Amniotic stem cell (primary cell): ENCODE measurements at places on chromosomes 6 and 20.
A peak's percentile ranks its signal among the peaks of the same experiment; 100 is the strongest.

DNA sequence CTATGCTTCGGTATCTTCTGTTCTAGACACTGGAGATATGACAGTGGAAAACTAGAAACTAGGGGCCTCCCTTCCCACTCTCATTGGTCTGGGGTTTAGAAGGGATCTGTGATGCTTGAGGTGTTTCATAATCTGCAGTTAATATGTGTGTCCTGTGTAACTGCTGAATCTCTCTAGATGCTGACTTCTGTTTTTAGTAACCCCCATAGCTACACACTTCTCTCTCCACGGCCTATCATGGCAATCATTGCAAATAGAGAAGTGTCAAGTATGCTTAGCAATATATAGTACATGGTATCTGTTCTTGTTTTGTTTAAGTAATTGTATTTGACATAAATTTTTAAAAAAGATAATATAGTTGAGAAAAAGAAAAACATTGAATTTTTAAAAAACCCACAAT lies 394.6 kb upstream of the MMS22L start:
- no peak for DNase-seq

DNA sequence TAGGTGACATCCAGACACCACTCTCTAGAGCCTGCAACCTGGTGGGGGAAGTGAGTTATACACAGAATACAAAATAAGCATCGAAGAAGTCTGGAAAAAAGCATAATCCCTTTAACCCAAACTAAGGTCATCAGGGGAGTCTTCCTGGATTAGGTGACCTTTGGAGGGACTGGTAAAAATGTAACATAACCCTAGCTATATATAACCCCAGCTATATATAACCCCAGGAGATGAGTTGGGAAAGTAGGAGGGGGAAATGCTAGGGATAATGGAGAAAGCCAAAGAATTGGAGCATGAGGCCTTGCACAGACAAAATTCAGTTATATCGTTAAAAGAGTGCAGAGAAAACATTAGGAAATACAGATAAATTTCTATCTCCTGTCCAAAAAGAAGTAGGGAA lies 164.8 kb downstream of the QRSL1 start:
- no peak for DNase-seq

DNA sequence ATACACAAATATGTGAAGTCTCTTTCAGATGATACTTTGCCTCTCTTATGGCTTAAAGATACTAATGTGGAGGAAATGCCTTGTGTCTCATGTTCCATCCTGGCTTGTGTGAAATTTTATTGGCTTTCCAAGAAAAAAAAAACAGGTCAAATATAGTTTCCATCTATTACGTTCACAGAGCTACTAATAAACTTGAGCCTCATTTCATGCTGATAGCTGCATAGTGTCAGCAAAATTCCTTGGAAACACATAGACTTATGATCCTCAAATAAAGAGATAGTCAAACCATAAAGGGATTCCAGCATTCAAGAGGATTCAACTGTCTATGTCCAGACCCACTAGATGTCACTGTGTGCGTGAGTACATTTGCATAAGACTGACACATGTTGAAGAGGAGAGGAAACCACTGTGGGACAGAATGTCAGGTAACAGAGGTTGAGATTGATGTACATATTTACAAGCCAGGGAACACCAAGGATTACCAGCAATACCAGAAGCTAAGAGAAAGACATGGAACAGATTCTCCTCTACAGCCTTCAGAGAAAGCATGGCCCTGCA lies 266.6 kb downstream of the COL12A1 start:
- no peak for DNase-seq

DNA sequence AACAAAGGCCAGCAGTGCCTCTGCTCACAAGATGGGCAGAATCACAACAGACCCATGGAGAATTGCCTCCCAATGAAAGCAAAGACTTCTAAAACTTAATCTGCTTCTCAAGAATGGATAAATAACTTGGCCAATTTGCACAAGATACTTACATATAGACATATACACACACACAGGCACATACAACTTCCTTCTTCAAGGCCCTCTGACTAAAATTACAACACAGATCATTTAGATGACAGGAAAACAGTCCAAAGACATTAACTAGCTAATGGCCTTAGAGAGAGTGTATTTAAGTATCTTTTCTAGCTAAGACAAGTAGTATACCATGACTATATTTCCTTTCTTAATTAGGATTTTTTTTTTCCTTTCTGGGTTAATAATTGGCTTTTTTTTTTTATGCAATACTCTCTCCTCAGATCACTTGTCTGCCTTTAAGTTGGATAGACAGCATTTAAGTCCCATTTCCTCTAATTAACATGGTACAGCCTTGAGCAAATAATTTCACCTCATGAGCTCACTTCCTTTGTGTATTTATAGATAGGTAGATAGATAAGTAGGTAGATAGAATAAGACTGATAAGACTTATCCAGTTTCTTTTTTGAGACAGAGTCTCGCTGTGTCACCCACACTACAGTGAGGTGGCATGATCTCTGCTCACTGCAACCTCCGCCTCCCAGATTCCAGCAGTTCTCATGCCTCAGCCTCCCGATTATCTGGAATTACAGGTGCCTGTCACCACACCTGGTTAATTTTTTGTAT lies 70.0 kb downstream of the NRSN1 start:
- DNase-seq = no peak

DNA sequence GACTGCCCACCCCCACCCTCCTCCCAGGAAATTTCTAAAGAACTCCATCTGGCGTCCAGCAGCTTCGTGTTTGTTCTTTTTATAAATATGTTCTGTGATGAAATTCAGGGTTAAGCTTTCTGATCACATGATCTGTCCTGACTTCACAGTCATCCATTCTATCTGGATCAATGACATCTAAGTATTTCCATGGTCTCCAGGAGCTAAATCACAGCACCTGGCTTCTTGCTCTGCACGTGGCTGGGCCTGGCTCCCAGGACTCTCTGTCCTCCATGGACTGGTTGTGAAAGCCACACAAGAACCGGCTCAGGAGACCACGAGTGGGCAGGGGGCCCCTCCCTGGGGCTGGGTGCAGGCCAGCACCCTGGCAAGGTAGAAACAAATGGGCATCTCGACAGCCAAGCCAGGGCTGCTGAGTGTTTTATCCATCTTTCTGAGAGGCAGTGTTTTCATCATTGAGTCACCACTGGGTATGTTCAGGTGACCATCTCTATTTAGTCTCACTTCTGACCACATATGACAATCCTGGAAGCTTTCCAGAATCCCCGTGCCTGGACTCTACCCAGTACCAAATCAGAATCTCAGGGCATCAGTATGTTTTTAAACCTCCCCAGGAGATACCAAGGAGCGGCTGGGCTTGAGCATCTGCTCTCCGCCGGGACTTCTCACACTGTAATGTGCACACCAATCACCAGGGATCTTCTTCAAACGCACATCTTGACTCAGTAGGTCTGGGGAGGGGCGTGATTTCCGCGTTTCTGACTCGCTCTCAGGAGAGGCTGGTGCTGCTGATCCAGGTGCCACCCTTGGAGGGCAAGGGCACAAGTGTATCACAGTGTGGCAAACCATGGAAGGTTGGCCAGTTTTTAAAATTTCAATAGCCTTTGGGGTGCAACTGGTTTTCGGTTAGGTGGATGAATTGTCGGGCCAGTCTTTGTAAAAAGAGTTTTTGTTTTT lies 31.6 kb upstream of the PXDC1 start:
- DNase-seq = no peak

GRCh38 chr20:37226889-37227288 lies 34.7 kb downstream of the GHRH start:
- DNase-seq = no peak

- DNase-seq = peak; percentile 26
Observed at GRCh38 chr20:7859356-7859802, 80.9 kb downstream of the HAO1 start.

DNA sequence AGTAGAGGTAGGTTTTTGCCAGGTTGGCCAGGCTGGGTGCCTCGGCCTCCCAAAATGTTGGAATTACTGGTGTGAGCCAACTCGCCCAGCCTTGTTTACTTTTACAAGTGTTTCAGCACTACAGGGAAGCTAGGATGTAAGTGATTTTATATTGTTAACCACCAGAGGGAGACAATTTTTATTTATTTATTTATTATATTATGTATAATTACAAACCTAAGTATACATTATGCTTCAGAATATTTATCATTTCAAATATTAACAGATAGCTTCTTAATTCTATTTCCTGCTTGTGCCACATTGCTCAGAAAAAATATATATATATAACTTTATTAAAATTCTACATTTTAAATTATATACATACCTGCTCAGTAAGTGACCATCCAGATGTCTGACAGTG lies 9.8 kb downstream of the MMUT start:
- no peak for DNase-seq

- no peak for DNase-seq
Observed at GRCh38 chr6:36049582-36049981, 22.0 kb downstream of the MAPK14 start.

DNA sequence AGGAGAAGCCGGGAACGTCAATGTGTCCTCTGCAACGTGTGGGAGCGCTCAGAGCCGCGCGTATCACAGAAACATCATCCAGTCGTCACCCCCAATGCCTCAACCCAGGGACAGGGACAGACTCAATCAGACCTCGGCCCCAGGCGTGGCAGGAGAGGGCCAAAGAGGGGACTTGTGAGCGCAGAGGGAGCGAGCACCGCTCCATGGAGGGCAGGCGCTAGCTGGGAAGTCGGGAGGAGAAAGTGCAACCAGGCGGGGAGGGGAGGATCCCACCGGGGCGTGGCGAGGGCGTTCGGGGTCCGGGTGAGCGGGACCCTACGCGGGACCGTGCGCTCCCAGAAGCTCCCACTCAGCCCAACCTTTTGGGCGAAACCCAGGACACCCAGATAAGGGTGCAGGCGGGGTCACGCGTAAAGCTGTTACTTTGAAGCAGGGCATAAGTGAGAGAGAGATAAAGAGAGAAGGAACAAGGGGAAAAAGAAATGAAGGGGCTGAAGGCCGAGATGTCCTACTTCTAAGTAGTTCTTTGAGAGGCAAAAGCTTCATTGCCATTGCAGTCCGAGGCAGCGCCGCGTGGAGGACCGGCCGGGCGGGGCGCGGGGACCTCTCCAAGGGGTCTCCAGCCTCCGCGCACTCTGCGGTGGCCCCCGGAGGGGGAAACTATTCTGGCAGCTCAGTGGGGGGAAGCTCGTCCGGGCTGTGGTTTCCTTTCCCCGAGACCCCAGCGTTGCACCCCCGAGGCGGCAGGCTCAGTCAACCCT lies 862 bp upstream of the SOBP start:
- no peak for DNase-seq

DNA sequence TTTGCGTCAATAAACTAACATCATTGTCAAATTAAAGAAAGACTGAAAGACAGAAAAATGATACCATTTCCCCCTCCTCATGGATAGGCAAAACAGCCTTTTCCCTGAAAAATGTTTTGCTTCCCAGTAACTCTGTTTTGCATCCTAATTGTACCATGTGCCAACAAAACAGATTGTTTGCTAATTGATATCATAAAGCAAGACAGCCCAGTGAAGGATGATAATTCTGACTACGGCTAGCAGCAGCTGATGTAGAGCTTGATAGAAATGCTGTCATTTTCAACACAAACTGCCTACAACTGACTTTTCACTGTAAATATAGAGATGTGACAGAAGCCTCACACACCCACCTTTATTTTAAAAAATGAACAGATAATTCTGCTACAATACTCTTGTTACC lies 1061.6 kb downstream of the HACE1 start:
- no peak for DNase-seq

GRCh38 chr20:4171538-4172116 lies 156.3 kb upstream of the RNF24 start:
- no peak for DNase-seq

- peak; percentile 11 for DNase-seq
Observed at GRCh38 chr6:11615214-11615602, 77.7 kb downstream of the TMEM170B start.

DNA sequence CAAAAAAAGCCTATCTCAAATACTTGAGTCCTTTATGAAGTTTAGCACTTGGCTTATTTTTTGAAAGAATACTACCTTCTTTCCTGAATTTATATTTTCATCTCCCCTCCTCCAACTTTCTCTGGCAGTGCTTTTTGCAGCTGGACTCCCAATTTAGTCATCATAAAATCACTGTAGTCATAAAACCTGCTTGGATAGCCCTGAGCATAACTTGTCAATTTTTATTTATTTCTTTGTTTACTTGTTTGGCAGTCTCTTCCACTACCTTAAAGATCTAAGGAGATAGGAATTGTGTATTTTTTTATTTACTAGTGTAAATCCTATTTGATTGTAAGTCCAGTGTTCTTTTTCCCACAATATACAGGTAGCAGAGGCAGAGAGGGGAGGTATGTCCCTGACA lies 11.2 kb upstream of the EDN1 start:
- no peak for DNase-seq

GRCh38 chr20:33482581-33482980 lies 7.3 kb upstream of the CBFA2T2 start:
- DNase-seq = no peak

- no peak for DNase-seq
Observed at GRCh38 chr6:100194535-100194934, 200.5 kb upstream of the MCHR2 start.

DNA sequence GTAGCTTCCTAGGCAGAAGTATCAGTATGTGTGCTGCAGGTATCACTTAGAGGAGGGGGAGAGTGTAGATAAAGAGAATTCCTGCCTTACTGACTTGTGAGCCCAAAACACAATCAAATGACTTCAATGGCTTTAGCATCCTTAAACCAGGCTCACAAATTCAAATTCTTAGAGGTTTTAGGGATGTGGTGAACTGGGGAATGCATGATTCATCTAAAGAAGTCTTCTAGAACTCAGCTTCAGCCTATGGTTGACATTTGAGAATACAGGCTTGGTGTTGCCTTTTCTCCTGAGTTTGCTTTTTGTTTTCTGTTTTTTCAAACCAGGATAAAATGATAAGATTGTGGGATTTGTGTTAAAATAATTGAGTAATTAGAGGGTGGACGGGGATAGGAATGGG lies 14.4 kb downstream of the SNRPC start:
- DNase-seq = peak; percentile 24

DNA sequence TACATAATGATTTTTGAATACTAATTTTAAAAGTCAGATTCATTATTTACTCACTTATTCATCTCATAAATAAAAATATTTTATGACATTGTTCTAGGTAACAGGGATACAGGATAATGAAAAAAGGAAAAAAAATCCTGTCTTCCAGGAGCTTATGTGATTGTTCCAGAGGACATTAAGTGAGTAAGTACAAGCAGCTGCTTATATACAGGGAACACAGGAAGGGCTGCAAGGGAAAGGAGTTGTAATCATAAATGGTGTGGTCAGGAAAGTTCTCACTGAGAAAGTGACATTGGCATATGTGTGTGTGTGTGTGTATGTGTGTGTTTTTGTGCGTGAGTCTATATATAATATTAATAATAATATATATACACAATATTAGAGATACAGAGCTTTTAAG lies 121.8 kb downstream of the HAO1 start:
- no peak for DNase-seq

DNA sequence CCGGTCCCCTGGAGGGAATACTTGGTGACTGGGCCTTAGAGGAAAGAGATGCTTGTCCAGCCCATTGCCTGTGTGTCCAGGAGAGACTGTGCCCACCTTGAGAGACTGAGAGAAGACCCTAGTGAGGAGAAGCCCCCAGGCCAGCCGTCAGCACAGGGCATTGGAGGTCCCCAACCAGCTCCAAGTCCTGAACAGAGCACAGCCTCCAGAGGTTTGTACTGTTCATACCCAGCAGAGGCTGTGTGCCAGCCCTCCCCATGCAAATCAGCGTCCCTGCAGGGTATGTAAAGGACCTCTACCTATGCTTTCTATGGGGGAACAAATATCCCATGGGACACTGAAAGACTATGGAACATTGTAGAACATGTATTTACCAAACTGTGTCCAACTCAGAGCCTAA lies 8.4 kb downstream of the HLA-E start:
- DNase-seq = no peak
